ENCODE measurements at places on chromosomes 16 and 17.

- DNase-seq: no peak
These were observed 14.6 kb downstream of the ABCC3 start for GRCh38 chr17:50649042-50649908.

GRCh38 chr16:12170103-12171040 lies 193.8 kb downstream of the SNX29 start:
- DNase-seq: no peak

DNA sequence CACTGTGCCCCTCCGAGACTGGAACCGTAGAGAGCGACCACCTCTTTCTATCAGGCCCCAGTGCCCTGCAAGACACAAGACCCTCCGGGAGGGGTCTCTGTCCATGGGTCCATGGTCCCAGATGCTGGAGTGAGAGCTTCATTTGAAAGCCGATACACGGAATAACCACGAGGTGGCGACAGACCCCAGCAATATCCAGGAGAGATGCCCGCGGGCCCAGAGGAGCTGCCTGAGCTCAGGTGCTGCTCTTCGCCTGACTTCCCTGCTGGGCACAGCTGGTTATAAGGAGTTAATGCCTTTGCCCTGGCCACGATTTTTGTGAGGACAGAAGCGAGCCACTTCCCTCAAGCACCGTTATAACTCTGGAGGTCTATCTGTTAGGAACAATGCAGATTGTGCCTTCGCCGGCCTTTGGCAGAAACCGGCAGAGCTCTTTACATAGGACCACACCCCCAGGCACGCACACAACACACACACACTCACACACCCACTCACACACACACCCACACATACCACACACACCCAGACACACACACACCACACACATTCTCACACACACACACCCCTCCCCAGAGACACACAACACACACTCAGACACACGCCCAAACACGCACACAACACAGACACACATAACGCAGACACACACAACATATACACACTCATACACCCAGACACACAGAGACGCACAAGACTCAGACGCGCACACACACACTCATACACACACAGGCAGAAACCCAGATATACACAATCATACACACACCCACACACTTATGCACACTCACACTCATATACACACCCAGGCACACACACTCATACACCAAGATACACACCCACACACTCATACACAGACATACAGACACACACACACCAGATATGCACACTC lies 436.4 kb downstream of the SOX9 start:
- DNase-seq: peak; percentile 31

DNA sequence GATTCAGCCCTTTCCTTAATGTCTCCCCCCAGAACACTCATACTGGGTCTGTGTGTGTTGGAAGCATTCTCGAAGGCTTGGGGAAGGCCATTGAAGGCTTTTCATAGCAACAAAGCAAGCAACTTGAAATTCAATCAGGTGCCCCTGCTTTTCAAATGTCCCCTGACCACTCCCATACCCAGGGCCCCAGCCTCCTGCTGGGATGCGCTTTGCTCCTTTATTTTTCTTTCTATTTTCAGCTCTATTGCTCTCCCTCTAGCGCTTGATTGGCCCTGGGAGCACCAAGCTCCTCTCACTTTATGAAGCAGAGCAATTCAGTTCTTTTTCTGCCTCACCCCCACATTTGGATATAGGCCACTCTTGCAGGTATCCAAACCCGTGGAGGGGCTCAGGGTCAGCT lies 92.0 kb downstream of the WSCD1 start:
- no peak for DNase-seq

GRCh38 chr16:81796035-81796434 lies 16.9 kb downstream of the PLCG2 start:
- DNase-seq: no peak

GRCh38 chr17:7435676-7436555 lies 681 bp downstream of the TMEM102 start:
- DNase-seq: no peak

Measured in stimulated activated CD8-positive, alpha-beta memory T cell treated with anti-CD3 and anti-CD28 coated beads, Interleukin-4, amount 100 ng/mL, for 1 hour (primary cell).